ENCODE measurements at places on chromosomes 1 and 21.

- DNase-seq: no peak
Measured at GRCh38 chr21:42229676-42230075, 10.7 kb downstream of the ABCG1 start.

GRCh38 chr1:31880957-31881687 is 57.0 kb downstream of the PTP4A2 start:
- DNase-seq: no peak

DNA sequence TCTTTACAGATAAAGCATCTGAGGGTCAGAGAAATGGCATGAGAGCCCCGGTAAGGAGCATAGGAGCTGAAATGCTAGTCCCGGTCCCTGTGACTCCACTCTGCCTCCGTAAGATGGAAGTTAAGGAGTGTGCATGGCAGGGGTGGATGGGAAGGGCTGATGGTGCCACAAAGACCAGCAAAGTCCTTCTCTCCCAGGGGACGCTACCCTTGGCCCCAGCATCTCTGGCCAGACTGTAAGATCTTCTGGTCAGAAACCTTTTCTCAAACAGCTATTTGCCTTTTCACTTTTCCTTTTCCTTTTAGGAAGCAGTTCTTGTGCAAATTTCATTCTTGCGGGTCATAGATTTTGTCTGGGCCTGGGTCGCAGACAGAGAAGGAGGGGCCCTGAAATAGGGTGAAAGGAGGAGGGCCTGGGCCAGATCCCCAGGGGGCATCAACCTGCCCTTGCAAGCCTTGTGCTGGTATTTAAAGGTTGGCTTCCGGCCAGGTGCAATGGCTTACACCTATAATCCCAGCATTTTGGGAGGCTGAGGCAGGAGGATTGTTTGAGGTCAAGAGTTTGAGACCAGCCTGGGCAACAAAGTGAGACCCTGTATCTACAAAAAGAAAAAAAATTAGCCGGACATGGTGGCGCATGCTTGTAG is 14.4 kb upstream of the EPS8L3 start:
- DNase-seq: no peak

DNA sequence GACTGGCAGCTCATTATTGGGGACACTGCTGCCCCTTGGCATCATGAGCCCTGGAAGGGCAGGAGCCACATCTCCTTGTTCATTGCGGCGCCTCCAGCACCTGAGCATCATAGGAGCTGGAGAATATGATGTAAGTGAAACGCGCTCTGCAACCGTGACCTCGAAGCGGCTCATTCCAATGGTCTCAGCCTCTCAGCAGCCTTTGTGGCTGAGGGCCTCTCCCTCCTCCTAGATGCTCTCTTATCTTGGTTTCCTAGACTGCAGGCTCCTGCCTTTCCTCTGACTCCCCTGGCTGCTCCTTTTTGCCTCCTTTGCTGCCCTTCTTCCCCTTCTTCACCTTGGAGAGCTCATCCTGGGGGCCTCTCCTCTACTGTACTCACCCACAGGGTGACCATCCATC is 83.6 kb upstream of the CASZ1 start:
- DNase-seq: no peak

GRCh38 chr1:210944252-210944651 is 189.7 kb downstream of the KCNH1 start:
- no peak for DNase-seq

- no peak for DNase-seq
Measured at GRCh38 chr1:227318016-227318852, at the start of gene CDC42BPA. TSS of gene CDC42BPA (minus strand) at chr1:227318492. CDS start at chr1:227317182, 1,310 bp downstream.

Data from stimulated activated CD4-positive, alpha-beta T cell treated with anti-CD3 and anti-CD28 coated beads, Interleukin-2, amount 100 ng/mL, for 4 hours (primary cell).